Ascending aorta (tissue), 2 donors: ENCODE measurements at places on chromosomes 3 and 15. TPM values are rescaled to one million over a fixed set of nuclear protein-coding genes. Genes with fewer than 3 reads are reported as not detected.

The RTP2 gene
- total RNA-seq: not detected

The ARID3B gene
- total RNA-seq: 13.3 TPM

The ENTPD3 gene
- total RNA-seq: 1.6 TPM

The EDC3 gene
- total RNA-seq: 8.8 TPM

The GOLGA6L10 gene
- 1.5 TPM for total RNA-seq

The LRRK1 gene
- 105 TPM for total RNA-seq

The C15orf62 gene
- total RNA-seq: not detected

The HRG gene
- 6.9 TPM for total RNA-seq

The CCDC33 gene
- total RNA-seq: not detected

The IQCF5 gene
- total RNA-seq: not detected

The KLF13 gene
- 235 TPM for total RNA-seq

The ZNF654 gene
- total RNA-seq: 2.3 TPM

The PLA2G4F gene
- not detected for total RNA-seq

The GASK1A gene
- 25.8 TPM for total RNA-seq

The SPATA12 gene
- total RNA-seq: not detected

The ASB14 gene
- not detected for total RNA-seq

The LOXL1 gene
- 260 TPM for total RNA-seq

The GUCA1C gene
- not detected for total RNA-seq
